ENCODE measurements at places on chromosomes 6 and 20.

- DNase-seq = no peak
These were observed 54.3 kb downstream of the SERAC1 start for GRCh38 chr6:158113802-158114201.

DNA sequence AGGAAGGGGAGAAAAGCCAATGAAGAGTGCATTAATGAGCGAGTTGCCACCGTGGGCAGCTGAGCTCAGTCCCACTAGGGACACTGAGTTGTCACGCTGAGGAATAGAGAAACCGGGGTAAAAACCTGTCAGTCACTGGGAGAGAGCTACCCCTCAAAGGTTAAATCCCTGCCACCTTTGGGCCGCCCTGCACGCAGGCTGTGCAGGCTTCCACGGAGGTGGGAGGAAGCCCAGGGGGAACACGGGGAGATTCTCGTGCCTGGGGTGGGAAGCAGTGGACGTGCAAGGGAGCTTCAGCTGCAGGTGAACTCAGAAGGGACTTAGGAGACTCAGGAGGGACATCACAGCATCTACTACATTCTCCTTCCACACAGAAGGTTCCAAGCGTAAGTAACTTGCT is 50.5 kb downstream of the BFSP1 start:
- DNase-seq = no peak

DNA sequence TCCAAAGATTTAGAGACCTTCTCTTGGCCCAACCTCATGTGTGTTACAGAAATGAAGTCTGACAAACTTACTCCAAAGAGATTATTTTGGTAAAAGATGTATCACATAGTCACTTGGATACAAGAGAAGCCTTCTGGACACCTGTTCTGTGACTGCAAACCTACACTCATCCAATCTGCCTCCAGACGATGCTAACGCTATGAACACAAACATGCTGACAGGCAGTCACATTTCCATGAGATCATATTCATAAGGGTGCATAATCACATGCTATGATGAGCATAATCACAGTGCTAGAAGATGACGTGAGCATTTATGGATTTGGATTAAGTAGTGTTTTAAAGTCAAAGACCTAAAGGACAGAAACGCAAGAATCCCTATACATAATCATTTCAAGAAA is 340.2 kb downstream of the HACE1 start:
- DNase-seq = no peak

- no peak for DNase-seq
These were observed 100.6 kb upstream of the HIVEP1 start for GRCh38 chr6:11911538-11911937.

GRCh38 chr6:18088419-18089296 is 33.8 kb downstream of the NHLRC1 start:
- DNase-seq = no peak

DNA sequence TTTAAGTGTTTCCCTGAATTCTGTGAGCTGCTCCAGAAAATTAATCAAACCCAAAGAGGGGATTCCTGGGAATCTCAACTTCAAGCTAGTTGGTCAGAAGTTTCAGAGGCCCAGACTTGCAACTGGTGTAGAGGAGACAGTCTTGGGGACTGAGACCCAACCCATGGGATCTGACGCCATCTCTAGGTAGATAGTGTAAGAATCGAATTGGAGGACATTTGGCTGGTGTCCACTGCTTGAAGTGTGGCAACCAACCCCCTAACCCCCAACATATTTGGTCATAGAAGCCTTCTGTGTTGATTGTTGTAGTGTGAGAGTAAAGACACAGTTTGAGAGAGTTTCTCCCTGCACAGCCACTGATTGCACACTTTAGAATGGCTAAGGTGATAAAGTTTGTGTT is 103.5 kb upstream of the CARMIL1 start:
- no peak for DNase-seq

GRCh38 chr6:122904166-122904565 is 91.9 kb upstream of the CLVS2 start:
- no peak for DNase-seq

DNA sequence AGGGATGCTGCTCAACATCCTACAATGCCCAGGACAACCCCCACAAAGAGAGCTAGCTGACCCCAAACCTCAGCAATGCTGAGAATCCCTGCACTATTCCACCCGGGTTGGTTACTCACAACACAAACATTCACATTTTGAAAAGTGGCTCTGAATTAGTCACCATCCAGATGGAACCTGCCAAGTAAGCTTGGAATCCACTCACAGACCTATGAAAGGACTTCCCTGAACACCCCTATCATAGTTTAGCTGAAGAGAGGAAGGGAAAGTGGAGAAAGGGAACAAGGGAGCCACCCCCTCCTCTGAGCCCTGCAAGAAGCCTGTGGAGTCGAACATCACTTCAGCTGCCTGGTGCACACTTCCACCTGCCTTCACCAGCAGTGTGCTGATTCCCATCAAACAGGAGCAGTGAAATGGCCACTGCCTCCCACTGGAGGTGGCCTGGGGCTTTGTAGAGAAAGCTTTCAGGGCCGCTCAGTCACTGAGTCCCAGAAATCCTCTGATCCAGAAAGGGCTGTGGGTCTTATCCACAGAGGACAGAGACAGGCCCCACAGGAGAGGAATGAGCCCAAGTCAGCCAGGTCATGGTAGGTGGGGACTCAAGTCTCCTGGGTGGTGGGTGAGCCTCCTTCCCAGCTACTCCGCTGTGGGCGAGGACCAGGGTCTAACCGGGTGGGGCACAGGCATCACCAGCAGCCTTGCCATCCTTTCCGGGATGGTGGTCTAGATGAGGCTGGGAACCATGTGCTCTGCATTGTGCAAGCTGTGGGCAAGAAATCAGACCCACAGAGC is 203.7 kb downstream of the SYNDIG1 start:
- DNase-seq = peak; percentile 94

- DNase-seq = no peak
These were observed 14.0 kb downstream of the STAU1 start for GRCh38 chr20:49174183-49174582.

DNA sequence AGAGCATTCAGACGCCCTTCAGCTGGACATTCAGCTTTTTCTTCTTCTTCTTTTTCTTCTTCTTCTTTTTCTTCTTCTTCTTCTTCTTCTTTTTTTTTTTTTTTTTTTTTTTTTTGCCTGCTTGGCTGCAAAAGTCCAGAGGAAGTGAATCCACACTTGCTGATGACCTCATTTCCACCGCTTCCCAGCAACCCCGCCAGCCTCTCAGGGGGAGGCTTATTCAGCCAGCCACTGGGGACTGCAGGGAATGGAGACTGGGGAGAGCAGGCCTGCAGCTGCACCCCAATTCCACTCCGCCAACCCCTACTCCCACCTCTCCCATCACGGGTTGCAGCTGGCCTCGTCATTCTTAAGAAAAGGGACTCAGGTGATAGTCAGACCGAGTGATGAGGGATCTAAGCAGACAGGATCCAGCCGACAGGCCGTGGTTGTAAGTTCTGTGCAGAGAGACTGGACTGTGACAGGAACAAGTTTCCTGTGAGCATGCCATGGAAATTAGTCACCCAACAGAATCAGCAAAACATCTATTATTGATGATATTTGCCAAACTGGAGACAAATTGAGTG is 59.0 kb upstream of the QKI start:
- DNase-seq = peak; percentile 66

GRCh38 chr6:150887978-150888563 is 22.6 kb downstream of the MTHFD1L start:
- DNase-seq = no peak

GRCh38 chr20:38061109-38061508 is 27.6 kb downstream of the RPRD1B start:
- DNase-seq = no peak

DNA sequence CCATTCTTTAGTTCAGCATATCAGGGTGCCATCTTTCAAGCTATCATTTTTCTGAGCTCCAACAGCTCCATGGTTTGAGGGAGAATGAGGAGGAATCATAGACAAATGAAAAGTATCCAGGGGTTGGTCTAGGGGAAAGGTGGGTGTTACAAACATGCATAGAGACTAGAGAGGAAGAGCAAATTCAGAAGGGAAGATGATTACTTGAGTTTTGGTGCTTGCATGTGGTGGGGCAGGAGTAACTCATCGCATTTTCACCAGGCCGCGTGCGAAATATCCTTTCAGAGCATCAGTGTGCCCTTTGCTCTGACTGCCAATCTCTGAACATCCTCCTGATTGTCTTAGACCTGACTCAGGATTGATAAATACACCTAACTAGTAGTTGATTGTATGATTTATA is 7.7 kb upstream of the BICRAL start:
- DNase-seq = no peak

GRCh38 chr20:4297127-4297826 is 281.9 kb upstream of the RNF24 start:
- no peak for DNase-seq

DNA sequence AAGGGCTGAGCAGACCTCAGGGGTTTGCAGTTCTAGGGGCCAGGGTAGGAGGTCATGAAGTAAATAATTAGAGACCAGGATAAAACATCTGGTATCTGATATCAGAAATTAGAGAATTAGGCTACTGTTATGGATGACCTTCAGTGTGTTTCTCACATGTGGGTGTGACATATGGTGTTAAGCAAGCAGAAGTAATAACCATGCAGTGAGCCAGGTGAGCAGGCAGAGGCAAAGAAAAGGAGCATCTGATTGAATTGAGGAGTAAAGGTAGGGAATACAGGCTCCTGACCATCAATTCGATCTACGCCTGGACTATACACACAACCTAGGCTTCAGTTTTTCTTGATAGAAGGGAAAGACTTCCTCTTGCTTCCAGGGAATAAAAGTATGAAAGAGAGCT is 34.7 kb upstream of the MAP3K7 start:
- no peak for DNase-seq

DNA sequence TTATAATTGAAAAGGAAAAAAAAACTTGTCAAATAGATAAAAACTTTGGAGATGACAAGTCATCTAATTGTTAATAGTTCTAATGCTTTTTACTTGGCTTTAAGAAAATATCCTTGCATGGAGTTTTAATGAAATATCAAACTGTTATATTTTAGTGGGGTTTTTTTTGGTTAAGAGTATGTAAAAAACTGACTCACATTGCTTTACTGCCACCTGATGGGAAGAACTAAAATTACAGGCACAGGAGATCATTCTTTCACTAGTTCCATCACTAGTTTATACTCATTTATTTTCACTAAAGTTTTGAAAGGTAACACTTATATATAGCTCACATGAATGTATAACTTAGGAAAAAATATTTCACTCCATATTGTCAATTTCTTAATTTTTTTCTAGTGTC is 309.1 kb downstream of the LMBRD1 start:
- peak; percentile 29 for DNase-seq

DNA sequence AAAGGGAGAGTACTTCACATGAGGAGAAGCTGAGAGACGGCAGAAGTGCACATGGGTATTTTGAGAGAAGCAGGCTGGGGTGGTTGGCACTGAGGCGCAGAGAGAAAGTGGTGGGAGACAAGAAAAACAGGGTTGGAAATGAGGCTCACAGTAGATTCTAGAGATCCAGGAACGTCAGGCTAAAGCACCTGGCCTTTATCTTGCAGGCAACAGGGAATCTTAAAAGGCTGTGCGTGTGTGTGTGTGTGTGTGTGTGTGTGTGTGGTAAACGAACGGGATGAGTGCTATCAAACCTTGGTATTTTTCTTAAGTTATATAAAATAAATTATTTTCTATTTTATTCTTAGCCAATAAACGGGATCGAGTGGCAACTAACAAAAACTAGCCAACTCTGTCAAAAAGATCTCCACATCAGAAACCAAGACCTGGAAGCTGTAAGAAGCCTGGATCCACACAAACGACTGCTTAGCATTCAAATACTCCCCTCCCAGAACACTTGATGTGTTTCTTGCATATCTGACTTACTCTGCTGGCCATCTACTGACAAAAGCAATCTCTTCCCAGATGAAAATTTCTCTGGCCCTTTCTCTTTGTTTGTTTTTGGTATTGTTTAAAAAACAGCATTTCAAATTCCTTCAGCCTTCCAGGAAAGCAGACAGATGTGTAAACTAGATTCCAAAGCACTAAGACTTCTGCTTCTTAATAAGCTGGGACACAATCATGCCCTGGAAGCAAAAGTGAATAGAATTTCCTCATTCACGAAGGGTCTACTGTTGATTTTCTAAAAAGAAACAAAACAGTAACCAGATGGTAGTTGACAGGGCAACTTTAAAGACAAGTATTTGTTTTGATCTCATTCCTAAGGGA is 44.8 kb upstream of the FABP7 start:
- DNase-seq = no peak

- DNase-seq = no peak
These were observed 16.5 kb downstream of the SNHG17 start for GRCh38 chr20:38418509-38419204.

GRCh38 chr6:118514689-118515088 is 33.4 kb upstream of the PLN start:
- DNase-seq = no peak

- no peak for DNase-seq
These were observed 52.0 kb upstream of the BMP2 start for GRCh38 chr20:6715401-6715941.

DNA sequence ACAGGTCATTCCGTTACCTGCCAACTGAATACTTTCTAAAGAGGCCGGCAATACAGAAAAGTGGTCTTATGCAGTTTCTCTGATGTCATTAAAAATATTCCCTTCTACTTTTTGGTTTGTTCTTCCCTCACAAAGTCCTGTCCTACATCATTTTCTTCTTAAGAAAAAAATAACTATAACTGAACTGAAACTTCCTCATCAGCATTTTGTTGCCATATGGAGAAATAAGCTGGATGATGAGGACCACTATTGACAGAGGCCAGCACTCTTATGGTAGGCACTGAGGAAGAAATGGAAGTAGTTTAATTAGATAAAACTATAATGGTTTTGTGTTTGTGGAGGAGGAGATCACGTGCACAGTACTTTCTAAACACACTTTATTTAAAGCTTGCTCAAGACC is 274.9 kb downstream of the PHACTR1 start:
- DNase-seq = no peak

- DNase-seq = no peak
These were observed 17.8 kb upstream of the TCF21 start for GRCh38 chr6:133871131-133871530.
